CD8-positive, alpha-beta memory T cell (primary cell): ENCODE measurements at places on chromosomes 2 and 18.

DNA sequence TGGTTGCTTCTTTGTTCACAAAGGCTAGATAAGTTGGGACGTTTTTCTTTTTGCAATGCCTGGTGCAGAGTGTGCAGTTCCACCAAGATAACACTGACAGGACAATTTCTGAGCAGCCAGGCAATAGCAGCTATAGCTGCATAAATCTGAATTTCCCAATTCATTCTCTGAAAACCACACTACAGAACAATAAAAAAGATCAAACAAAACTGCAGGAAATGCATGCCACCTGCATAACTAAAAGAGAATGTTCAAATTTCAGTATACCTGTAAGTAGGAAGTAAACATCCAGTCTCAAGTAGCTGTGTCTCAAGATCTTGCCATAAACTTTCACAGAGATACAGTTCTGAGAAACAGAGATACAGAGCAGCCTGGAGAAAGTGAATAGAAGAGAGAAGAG is 5.3 kb upstream of the KCTD18 start:
- DNase-seq: no peak

DNA sequence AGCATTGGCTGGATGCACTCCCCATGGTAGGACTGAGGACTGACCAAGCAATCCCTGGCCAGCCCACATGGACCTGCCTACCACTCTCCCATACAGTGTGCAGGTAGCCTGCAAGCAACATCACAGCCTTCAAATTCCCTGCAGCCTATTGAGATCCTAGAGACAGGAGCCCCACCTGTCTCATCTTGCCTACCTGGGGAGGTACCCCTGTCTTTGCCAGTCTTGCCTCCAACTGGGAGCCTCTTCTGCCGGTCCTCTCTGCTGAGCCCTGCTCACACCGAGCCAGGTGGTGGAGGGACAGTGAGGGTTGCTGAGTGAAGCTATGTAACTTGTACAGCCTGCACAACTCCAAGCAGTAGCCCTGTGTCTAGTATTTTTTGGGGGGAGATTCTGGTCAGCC is 29.9 kb downstream of the TTC32 start:
- DNase-seq: no peak

DNA sequence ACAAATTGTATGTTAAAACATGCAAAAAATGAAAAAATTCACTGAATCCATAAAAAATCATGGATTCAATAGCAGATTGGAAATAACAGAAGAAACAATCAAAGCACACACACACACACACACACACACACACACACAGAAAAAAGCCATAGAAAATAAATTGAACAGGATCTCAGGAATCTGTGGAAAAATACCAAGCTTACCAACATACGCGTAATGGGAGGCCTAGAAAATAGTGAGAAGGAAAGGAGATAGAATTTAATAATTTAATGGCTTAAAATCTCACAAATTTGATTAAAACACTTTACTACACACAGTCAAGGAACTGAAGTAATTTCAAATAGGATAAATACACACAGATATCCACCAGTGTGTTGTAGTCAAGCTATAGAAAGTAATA is 1671.5 kb upstream of the PIK3C3 start:
- no peak for DNase-seq

- no peak for DNase-seq
These were observed 322.2 kb downstream of the SLC8A1 start for GRCh38 chr2:40129725-40130124.

DNA sequence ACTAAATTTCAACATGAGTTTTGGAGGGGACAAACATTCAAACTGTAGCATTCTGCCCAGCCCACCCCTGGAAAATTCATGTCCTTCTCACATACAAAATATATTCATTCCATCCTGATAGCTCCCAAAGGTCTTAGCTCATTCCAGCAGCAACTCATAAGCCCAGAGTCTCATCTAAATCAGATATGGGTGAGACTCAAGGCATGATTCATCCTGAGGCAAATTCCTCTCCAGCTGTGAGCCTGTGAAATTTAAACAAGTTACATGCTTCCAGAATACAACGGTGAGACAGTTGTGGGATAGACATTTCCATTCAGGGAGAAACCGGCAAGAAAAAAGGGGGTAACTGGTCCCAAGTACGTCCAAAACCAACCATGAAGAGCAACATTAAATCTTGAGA is 43.5 kb upstream of the FAHD2A start:
- DNase-seq: no peak

DNA sequence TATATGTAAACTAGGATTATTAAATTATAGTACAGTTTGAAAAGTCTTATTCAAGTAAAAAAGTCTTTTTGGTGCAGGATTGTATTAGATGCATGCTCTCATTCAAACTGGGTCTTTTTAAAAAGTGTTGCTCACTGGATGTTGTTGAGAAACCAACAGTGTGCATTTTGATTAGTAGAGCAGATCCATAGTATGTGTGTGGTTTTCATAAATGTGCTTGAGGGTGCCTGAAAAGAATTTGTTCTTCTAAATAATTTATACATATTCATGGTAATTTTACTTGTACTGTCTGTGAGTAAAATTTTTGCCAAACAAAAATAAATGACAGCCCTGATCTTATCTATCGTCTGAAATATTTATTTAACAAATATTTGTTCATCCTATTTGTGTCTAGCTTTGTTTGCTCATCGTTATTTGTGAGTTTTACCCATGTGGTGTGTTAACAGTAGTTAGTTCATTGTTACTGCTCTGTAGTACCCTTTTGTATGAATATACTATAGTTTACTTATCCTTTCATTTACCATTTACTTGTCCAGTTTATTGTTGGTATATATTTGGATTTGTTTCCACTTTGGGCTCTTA is 50.4 kb downstream of the PTPN4 start:
- no peak for DNase-seq

DNA sequence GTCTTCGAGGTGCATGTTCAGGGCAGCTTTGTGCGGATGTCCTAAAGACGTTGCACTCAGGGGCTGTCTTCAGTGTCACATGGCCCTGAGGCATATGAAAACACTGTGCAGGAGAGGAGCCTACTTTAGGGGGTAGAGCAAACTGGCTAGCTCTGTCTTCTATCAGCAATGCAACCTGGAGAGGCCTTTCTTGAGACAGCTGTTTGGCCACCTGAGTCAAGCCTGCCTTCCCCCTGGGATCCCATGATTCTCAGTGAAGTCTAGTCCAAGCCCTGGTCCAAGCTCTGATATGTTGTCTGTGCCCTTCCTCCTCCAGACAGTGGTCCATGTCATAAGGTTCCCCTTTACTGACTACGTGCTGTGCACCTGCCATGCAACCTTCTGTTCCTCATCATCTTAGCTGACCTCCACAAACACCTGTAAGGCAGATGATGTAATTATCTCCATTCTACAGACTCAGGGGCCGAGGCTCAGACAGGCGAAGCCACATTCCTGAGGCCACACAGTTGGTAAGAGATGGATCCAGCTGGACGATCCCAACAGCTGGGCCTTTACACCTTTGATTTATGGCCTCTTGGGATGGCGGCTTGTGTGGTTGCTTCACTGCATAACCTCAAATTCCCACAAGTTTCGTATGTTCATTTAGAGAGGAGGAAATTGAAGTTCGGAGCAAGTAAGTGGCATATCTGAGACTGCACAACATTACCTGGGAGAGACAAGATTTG is 109.9 kb downstream of the COPS8 start:
- no peak for DNase-seq

- no peak for DNase-seq
These were observed 58.8 kb upstream of the TANK start for GRCh38 chr2:161101406-161101805.

DNA sequence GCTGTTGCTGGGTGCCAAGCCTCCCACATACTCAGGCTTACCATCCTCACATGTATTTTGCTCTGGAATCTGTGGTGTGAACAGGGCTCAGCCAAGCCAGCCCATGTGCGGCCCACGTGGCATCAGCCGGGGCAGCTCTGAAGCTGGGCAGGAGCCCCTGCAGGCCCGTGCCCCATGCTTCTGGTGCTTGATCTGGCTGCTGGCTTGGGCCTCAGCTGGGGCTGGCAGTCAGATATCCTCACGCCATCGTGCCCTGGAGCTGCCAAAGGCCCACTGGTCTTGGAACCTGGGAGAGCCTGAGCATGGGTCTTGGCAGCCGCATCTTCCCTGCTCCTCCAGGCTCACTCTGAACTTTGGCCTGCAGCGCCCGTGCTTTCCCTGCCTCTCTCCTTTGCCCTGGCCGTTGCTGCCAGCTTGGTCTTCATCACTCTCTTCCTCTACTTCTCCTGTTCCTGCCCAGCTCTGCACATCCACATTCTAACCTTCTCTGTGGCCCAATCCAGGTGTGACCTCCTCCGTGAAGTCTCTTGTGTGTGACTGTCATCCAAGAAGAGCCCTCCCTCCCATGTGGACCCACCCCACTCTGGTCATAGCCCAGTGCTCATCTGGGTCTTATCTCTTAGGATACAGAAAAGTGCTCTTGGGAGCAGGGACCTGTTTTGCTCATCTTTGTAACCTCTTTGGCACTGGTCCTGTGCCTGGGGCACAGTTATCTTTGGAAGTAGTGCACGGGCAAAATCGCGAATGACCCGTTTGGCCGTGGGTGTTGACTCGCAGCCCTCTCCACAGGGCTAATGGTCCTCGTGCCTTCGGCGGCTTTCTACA is 116.1 kb downstream of the RNF144A start:
- DNase-seq: no peak

DNA sequence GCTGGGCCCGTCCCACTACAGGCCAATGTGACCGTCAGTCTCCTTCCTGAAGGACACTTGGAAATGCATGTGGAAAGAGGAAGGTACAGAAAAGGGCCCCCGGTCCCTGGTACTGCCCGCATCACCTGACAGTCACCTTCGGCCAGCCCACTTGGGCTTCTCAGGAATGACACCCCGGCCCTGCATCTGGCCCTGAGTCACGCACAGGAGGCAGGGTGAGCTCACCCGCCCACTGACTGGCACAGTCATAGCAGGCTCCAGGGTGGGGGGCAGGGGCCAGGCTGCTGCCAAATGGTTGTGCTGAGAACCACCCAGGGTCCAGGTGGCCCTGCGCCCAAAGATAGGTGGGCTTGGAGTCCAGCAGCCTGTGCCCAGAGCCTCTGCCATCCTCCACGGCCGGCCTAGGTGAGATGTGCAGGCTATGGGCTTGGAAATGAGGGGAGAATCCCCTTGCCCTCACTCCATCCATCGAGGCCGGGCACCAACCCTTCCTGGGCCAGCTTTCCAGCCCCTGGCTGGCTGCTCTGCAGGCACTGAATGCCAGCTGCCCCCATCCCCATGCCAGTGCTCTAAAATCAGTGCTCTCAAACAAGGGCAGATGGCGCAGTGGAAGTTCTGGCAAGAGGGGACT is 14.1 kb downstream of the EMX1 start:
- DNase-seq: no peak

- DNase-seq: no peak
These were observed 28.8 kb downstream of the SH3BP4 start for GRCh38 chr2:234980451-234981187.

- no peak for DNase-seq
These were observed 85.6 kb downstream of the VIT start for GRCh38 chr2:36781907-36782720.

DNA sequence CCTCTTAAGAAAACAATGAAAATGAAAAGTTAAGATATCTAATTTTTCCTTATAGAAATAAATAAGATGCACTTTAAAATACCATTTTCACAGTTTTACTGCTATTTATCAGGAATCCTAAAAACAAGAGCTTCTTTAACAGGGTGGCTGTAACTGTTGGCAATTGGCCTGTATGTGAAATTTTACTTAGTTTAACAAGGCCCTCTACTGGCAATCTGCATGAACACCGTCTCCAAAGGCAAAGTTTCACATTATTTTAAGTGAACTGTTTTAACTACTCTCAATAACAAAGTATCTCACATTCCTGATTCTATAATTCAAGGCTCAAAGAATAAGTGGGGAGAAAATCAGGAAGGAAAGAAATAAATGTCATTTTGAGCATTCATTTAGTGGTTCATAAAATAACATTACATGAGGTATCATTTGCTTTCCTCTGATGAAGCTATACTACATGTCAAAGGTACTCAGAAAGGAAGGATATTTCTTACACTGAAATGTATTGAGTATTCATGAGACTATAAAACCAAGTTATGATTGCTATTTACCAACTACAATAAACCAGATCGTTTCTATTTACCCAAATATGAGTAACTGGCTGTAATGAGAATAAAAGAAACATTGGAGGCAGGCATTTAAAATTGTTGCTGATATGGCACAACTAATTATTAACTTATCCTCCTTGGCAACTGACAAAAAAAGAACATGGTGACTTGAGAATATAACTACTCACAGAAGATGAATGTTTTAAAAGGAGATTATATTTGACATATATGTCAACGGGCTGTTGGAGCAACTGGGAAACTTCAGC is 7.0 kb downstream of the NCKAP5 start:
- DNase-seq: no peak

DNA sequence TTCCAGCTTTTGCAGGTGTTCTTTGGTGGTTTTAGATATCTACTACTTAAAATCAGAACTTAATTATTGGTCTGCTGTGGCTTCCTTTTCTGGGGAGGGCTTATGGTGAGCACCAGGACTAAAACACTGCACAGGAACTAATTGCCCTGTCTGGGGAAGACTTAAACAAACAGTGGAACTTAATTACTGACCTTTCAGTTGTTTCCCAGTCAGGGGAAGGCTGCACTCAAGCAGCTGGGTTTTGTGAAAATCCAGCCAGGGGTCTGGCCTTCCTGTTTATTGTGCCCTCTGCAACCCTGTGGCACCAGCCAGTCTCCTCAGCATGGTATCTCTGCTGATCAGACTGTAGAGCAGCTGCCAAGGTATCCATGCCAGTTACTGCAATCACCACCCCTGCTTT is 398.2 kb downstream of the ADCYAP1 start:
- no peak for DNase-seq
